Right renal cortex interstitium (tissue), 3 donors: ENCODE measurements at places on chromosomes 4 and X.

GRCh38 chr4:108240366-108240765, 71.6 kb upstream of the LEF1 start:
- DNase-seq = no peak

- DNase-seq = no peak
Observed at GRCh38 chrX:28979877-28980276, 392.6 kb downstream of the IL1RAPL1 start.

- DNase-seq = peak; percentile 23
Observed at GRCh38 chrX:15269618-15270521, at the start of gene ASB9. ASB9 (minus strand) TSS chrX:15270083; CDS start chrX:15269874, 209 bp downstream.

- no peak for DNase-seq
Observed at GRCh38 chr4:99207911-99208718, 10.9 kb downstream of the ADH6 start.

GRCh38 chrX:115709039-115709438, 148.1 kb downstream of the PLS3 start:
- DNase-seq = no peak

GRCh38 chrX:11870789-11871188, 112.8 kb downstream of the MSL3 start:
- no peak for DNase-seq

DNA sequence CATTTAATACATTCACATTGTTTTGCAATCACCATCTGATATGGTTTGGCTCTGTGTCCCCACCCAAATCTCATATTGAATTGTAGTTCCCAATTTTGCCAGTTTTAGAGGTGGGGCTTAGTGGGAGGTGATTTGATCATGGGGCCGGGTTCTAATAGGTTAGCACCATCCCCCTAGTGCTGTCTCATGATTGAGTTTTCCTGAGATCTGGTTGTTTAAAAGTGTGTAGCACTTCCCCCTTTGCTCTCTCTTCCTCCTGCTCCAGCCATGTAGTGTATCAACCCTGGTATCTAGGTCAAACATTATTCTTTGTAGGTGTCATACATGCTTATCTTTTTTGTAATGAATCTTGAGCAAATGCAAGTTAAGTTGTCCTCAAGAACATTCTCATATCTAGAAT, 83.3 kb upstream of the KIT start:
- DNase-seq = no peak

- DNase-seq = no peak
Observed at GRCh38 chrX:113947548-113947947, 636.3 kb upstream of the HTR2C start.

DNA sequence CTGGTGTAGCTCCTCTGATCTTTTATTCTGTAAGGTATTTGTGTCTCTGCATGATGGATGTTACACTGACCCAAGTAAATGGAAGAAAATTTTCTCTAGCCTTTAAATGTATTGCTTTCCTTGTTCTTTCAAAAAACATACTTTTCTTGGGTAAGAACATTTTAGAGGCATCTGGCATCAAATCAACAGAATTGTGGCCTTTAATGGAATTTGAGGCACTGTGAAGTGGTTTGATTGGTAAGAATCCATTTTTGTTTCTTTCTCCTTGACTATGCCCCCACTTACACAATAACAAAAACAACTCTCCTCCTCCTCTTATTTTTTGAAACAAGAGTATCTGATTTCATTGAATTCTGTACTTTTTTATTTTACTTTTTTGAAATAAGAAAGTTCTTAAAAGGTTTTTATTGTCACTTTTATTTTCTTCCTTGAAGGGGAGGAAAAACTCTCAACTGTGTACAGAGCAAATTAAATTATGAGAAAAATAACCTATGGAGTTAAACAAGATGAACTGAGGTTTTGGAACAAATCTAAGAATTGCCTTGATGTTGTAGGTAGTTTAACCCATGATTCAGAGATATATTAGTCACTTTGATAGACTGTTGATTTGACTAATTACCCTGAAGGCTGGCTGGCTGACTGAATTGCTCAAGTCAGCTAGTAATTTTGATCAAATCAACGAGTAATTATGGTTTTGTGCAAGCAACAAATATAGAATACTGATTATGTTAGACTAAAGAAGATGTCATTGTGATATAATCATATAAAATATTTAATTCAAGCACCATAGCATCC, 146.4 kb downstream of the FHIP1A start:
- DNase-seq = no peak

DNA sequence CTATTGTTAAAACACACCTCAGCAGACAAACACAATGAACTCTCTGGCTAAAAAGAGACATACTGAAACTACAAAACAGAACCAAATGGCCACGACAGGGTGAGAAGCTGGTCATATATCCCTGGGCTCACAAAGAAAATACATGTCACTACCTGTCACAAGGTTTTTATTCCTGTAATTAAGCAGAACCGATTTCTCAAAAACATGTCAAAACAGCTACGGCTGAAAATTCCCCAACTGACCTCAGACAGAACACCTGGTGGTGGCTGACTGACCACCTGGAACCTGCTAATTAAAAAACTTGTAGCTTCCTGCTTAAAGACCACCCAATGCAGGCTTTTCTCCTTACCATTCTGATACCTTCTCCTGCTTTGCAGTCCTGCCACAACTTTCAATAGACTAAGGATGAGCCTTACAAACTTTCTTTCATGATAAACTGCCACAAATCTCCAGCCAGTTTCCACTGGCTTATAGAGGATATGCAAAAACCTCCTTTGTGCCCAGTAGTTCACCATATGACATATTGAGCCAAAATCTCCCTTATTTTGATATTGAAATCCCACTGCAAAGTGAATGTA, 571.9 kb downstream of the SPOCK3 start:
- no peak for DNase-seq

GRCh38 chrX:40189637-40190036, 91.9 kb upstream of the BCOR start:
- DNase-seq = no peak

DNA sequence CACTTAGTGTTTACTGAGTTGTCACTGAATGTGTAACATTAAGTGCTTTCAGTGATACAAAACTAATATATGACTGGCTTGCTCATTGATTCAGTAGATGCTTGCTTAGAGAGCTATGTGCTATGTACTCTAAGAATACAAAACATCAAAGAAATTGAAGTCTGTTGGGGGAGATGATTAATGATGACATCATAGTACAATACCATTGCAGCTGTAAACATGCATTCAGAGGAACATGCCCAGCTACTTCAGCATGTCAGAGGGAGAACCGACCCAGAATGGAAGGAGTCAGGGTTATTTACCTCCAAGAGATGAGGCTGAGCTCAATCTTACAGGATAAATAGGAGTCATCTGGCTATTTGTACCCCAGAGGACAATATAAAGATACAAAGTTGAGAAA, 290.8 kb downstream of the TENM3 start:
- no peak for DNase-seq

DNA sequence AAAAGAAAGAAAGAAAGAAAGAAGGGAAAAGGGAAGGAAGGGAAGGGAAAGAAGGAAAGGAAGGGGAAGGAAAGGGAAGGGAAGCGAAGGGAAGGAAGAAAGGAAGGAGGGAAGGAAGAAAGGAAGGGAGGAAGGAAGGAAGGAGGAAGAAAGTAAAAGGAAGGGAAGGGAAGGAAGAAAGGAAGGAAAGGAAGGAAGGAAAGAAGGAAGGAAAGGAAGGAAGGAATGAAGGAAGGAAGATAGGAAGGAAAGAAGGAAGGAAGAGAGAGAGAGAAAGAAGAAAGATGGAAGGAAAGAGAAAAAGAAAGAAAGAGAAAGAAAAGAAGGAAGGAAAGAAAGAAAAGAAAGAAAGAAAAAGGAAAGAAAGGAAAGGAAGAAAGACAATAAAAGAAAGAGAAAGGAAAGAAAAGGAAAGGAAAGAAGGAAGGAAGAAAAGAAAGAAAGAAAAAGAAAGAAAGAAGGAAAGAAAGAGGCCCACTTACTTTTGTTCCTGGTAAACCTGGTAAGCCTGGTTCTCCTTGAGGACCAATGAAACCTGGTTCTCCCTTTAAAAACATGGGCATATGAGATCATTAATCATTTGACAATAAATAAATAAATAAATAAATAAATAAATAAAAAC, 105.9 kb upstream of the ETNPPL start:
- DNase-seq = no peak

DNA sequence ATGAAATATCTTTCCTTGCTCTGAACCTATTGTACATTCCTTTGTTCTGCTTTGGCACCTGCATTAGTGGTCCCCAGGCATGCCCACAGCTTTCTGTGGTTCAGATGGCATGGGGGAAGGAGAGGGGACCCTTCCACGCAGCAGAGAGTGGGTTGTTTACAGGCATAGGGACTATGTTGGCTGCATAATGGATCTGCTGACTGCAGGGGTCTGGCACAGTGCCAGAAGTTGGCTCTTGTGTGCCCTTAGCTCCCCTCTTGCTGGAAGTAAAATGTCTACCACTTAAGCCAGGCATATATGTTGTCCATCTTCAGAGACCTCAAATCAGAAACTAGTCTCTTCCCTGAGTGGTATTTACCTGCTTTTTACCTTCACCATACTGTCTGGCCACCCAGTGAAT, 651.9 kb upstream of the PCDH7 start:
- DNase-seq = no peak

DNA sequence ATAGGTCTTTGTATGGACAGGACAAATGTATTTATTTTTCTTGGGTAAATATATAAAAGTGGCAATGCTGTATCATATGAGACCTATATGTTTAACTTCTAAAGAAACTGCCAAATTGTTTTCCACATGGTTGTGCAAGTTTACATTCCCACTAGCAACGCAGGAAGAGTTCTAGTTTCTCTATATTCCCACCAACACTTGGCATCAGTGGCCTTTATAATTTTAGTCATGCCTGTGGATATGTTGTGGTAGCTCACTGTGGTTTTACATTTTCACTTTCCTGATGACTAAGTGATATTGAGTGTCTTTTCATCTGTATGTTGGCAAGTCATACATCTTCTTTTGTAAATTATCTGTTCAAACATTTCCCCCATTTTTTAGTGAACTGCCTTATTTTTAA, 126.0 kb downstream of the EMCN start:
- no peak for DNase-seq

DNA sequence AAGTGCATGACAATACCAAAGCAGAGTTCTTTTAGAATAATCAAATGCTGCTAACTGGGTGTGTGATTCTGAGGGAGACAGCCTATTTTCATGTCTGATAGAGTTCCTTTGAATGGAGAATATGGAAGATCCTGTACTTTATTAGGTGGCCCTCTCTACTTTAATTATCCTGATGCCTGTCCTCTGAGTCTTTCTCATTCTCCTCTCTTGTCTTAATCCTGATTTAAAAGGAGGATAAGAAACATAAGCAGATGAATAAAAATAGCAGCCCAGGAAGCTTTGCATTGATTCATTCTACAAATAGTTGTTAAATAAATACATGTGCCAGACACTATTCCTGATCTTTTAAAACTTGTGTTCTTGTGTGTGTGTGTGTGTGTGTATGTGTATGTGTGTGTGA, 387.3 kb downstream of the SPRY1 start:
- DNase-seq = no peak

GRCh38 chr4:11259837-11260236, 168.9 kb downstream of the HS3ST1 start:
- no peak for DNase-seq

DNA sequence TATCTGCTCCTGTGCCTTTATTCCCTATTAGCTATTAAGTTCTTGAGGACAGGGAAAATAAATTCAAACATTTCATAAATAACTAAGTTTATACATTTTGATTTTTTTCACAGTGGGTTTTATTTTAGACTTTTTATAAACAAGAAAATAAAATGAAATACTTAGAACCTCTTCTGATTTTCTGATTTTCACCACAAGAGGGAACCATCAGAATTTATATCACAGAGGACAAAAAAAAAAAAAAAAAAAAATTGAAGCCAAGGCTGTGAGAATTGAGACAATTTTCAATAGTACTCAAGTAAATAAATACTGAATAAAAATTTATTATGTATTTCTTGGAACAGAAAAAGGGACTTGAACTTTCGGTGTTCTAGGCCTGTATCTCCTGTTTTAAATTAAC, 288.1 kb downstream of the SH3BGRL start:
- no peak for DNase-seq

- DNase-seq = no peak
Observed at GRCh38 chr4:78753091-78753490, 23.1 kb upstream of the BMP2K start.

DNA sequence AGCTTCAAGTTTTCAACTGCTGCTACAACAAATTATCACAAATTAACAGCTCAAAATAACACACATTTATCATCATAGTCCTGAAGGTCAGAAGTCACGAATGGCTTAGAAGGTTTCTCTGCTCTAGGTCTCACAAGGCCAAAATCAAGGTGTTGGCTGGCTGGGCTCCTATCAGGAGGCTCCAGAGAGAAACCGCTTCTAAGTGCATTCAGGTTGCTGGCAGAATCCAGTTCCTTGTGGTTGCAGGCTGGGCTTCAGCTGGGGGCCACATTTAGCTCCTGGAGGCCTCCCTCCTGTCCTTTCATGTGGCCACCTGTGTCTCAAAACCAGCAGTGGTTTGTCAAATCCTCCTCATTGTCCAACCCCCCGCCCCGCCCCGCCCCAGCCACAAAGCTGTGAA, 15.4 kb downstream of the MRFAP1 start:
- no peak for DNase-seq

DNA sequence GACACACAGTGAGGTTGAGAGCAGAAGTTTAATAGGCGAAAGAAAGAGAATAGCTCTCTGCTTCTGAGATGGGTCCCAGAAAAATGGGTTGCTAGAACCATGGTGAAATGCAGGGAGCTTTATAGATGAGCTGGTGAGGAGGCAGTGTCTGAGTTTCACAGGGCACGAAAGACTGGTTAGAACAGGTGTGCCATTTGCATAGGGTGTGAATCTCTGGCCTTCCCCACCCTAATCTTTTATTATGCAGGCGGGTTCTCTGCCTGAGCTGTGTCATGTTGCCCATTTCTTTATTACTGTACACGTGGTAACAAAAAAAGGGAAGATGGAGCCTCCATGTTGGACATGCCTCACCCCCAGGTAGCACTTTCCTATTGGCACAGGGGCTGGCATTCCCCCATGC, 39.1 kb downstream of the FUNDC1 start:
- DNase-seq = no peak

DNA sequence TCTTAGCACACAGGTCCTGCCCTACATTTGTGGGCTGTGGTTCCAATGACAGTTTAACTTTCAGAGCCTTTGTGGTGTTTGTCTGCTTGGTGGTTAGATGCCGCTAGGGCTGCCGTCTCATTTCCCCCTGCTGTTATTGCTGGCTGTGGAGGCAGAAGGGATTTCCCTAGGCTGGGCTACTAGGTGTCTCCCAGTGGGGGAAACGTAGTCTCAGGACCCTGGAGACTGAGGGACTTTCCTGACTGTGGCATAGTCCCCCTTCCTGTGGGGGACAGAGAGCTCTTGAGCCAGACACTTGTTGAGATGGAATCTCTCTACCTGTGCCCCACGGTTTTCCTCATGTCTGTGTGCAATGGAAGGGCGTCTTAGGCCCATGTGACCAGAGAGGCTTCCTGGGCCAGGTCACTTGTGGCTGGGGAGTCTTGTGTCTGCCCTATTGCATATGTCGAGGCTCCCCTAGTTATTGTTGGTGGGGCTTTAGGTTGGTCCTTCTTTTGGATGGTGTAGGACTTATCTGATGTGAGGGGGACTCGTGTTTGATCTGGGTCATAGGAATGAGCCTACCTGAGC, 68.2 kb downstream of the ARHGAP10 start:
- no peak for DNase-seq
